Left cardiac atrium (tissue), 4 donors: ENCODE measurements at places on chromosomes 3 and 15.

GRCh38 chr3:157713101-157713500 is 209.9 kb upstream of the VEPH1 start:
- no peak for DNase-seq

- no peak for DNase-seq
These were observed 113.5 kb upstream of the LMOD3 start for GRCh38 chr3:69235882-69236281.

DNA sequence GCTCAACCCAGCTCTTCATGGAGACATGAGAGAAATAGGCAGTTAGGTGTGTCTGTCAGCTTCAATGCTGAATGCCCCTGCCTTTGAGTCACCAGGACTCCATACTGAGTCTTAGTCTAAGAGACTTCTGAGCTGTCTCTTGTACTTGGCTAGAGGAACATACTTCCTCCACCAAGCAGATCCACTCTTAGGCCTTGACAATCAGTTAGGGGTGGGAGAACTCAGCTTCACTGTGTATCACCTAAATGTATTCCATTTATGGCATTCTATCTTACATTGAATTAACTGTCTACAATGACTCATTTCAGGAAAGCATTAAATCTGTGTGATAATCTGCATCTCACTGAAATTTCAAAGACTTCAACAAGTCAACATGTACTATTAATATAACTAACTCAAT is 66.0 kb downstream of the STAC start:
- DNase-seq = no peak

DNA sequence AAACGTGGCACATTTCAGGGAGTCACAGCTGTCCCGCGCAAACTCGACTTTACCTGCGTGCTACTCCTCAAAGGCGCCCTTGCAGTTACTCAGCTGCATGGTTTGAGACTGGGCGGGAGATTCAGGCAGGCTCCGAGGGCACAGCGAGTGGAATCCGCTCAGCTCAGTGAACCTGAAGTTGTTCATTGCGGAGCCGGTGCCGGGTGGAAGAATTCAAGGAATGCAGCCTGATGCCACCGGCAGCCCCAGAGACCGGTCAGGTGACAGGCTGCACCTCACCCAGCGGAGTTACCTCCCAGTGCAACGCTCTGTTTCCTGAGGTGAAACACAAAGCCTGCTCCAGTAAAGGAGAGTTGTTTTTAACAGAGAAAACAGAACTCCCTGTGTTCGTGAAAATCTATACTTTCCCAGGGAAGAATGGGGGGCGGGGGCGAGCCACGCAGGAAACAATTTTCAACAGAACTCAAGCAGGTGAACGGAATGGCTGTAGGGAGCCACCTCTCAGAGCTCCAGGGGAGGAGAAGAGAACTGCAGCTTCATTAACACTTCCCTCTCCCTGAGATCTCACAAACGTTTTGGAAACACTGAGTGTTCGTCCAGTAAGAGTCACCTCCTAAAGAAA is 3.8 kb downstream of the VEPH1 start:
- DNase-seq = peak; percentile 26

DNA sequence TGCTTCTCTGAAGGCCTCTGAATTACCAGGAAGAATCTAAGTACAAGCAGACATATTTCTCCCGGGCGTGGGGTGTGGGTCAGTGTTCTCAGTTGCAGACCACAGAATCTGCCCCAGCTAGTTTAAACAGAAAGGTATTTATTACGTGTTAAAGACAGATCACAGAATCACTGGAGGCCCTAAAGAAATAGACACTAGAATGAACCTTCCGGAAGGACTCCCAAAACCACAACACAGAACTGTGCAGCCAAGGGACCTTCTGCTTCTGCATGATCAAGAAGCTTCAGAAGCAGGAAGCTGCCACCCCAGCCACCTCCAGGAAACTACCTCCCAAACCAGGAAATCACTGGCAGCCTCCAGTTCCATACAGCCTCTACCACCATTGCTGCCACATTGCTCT is 32.7 kb upstream of the ZFAND6 start:
- no peak for DNase-seq

- no peak for DNase-seq
These were observed 52.5 kb downstream of the CYP11A1 start for GRCh38 chr15:74314795-74315438.
